ENCODE measurements at places on chromosomes 2 and 18.

GRCh38 chr2:178530625-178531142 is 50.4 kb downstream of the PLEKHA3 start:
- DNase-seq, result no peak

GRCh38 chr18:59988098-59988706 is 88.4 kb downstream of the PMAIP1 start:
- DNase-seq, result peak; percentile 49

GRCh38 chr2:205139822-205140463 is 542.4 kb upstream of the NRP2 start:
- no peak for DNase-seq

- peak; percentile 76 for DNase-seq
These were observed 68.6 kb downstream of the TGOLN2 start for GRCh38 chr2:85259101-85259590.

DNA sequence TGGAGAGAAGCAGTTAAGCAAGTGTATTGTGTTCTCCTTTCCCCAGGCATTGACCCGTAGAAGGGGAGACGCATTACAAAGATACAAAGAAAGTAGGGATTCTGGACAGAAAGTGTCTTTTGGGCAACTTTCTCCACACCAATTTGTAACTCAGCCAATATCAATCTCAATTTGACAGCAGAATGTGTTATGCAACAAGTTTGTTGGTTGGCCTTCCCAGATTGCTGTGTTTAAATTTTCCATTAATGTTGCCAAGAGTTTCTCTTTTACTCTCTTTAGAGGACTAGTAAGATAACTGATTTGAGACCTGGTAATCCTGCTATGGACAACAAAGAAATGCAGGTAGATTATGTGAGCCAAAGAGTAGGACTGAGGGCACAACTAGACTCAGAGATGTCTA is 279.6 kb downstream of the ZNF804A start:
- no peak for DNase-seq

GRCh38 chr2:1219901-1220573 is 193.2 kb upstream of the TPO start:
- DNase-seq, result peak; percentile 49

GRCh38 chr18:79798999-79799370 is 1.2 kb downstream of the KCNG2 start:
- no peak for DNase-seq

DNA sequence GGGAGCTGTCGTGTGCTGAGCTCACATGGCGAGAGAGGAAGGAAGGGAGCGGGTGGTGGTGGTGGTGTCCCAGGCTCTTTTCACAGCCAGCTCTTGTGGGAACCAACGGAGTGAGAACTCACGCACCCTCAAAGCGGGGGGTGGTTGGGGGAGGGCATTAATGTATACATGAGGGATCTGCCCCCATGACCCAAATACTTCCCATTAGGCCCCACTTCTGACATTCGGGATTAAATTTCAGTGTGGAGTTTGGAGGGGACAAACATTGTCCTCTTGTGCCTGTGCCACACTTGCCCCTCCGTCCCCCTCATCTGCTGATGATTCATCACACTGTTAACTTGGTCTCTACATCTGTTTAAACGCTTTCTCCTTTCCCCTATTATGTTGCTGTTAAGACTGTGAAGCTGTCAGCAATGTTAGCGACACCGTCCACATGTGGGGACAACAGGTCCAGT is 22.5 kb downstream of the INPP4A start:
- DNase-seq, result no peak

GRCh38 chr2:95234286-95234785 is 27.0 kb downstream of the ZNF892 start:
- no peak for DNase-seq

DNA sequence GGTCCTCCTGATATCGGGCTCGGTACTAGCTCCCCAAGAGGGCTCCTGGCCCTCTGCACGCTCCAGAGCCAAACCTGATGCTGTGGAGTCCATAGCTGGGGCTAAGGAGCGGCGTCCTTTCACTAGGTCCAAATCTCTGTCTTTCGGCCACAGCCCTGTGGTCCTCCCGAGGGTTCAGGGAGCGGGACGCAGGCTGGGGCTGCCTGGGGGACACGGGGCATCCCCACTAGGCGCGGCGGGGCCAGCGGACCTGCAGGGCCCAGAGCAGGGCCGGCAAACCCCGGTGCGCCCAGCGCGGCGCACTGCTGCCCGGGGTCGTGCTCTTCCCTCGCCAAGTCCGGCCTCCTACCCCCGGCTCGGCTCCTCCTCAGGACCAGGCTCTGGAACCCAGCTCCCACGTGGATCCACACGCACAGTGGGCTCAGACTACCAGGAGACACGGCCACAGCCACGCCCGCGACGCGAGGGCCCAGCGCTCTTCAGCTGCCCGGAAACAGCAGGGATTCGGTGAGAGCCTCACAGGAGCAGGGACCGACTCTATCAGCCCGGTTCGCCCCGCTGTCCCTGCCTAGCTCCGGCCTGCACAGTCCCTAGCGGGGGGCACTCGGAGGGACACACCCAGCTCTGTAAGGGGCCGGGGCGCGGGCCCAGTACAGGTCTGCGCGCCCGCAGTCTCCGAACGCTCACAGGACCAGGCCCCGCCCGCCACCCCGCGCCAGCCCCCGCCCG is 593 bp downstream of the ZNF514 start:
- DNase-seq, result peak; percentile 72

DNA sequence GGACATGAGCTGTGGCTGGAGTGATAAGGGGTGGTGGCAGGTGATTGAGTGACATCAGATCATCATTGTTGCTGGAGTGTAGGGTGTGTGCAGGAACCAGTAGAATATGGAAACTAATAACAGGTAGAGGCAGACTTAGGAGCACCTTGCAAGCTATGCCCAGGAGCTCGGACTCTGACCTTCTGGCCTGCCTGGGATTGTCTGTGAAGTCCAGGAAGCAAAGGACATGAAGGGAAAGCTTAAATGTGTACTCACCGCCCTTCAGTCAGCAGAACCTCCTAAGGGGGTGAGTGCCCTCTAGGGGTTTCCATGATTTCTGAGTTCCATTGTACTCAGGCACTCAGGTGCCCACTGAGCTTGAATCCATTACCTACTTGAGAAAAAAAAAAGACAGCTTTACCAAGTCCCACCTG is 104.2 kb downstream of the CRIM1 start:
- no peak for DNase-seq

GRCh38 chr2:8472545-8473323 is 209.1 kb upstream of the ID2 start:
- DNase-seq, result no peak

DNA sequence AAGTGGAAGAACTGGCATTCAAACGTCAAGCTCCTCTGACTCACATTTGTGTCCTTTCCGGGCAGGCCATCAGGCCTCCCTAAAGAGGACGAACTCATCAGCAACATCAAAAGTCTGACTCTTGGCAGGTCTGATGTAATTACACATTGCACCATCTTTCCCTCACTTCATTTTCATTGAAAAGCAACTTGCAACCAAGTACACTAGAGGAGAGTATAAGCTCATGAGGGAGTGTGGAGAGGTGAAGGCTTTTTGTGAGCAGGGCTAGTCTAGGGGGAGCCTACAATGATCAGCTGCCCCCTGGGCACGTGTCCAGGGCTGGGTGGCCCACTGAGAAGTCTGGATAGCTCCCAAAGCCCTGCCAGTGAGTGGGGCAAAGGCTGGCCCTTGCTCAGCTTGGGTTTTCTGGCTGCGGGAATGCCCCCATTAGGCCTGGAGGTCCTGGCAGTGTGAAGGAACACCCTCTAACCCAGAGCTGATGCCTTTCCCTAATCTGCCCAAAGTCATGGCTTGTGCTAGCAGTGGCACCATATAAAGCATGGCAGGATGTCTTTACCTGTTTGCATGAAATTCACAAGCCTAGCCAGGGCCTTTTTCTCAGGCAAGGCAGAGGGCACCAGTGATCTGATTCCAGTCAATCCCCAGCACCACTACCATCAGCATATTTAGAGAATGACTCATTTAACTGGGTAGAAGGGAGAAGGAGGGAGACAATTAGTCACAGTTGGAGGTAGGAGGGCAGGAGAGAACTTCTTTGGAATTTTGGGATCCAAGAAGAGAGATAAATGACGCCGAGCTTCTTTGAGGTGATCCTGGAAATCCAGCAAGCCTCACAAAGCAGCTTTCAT is 8.5 kb upstream of the DAW1 start:
- peak; percentile 70 for DNase-seq

- DNase-seq, result no peak
These were observed 27.8 kb upstream of the CREB1 start for GRCh38 chr2:207501802-207502576.

DNA sequence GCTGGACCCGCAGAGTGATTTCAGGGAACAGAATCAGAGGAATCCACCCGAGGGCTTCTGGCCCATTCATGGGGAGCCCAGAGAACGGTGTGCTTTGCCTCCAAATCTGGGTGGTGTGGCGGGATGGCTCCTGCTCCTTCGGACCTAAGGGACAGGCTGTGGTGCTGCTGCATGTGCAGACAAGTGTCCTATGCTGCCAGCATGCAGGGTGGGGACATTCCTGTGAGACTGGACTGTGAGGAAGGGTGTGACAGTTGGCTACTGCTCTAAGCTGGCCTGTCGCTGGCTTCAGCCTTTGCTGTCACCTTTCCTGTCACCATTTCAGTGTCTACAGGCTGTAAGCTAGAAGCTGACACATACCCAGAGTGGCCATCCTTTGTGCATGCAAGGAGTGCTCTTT is 2.9 kb upstream of the SLC4A3 start:
- DNase-seq, result no peak

DNA sequence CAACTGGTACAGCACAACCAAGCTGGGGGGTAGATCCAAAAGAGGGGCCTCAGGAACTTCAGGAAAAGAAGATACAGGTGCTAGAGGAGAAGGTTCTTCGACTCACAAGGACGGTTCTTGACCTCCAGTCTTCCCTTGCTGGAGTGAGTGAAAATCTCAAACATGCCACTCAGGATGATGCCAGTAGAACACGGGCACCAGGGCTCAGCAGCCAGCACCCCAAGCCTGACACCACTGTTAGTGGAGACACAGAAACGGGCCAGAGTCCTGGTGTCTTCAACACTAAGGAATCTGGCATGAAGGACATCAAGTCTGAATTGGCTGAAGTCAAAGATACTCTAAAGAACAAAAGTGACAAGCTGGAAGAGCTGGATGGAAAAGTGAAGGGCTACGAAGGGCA is 43.8 kb downstream of the EMILIN2 start:
- no peak for DNase-seq

- DNase-seq, result no peak
These were observed 21.6 kb upstream of the GPR17 start for GRCh38 chr2:127624320-127624755.

GRCh38 chr2:170739507-170740046 is 24.4 kb downstream of the SP5 start:
- no peak for DNase-seq

- DNase-seq, result no peak
These were observed 11.2 kb upstream of the STK17B start for GRCh38 chr2:196182439-196183171.

- DNase-seq, result no peak
These were observed 115.4 kb downstream of the MCFD2 start for GRCh38 chr2:46800218-46800617.

DNA sequence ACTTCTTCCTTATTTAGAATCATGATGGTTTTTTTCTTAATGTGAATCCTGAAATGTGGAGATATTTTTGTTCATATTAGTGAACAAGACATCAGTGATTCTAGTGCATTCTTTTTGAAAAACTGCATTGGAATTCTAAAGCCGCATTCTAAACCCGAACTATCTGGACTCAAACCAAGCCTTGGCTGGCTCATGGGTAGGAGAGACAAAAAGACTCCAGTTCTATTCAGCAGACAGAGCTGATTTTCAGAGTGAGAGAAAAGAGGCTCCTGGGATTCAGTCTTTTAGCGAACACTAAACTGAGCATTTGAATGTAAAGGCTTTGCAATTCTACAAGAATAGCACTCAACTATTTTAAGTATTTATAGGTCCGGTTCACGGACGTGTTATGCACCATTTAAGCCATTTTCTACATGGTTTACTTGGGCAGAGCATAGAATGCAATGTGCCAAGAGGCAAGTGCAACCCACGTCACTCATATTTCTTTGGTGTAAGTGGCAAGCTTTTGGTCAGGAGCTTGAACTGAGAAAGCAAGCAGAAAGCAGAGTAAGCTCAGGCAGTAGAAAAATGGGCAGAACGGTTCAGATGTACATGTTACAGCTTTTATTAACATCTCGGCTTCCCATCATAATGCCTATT is 227.3 kb upstream of the RAB12 start:
- DNase-seq, result no peak

GRCh38 chr2:17208511-17208910 is 309.7 kb downstream of the RAD51AP2 start:
- DNase-seq, result no peak

GRCh38 chr2:25312958-25313710 is 28.6 kb downstream of the DNMT3A start:
- no peak for DNase-seq

GRCh38 chr2:211161236-211161635 is 604.8 kb downstream of the CPS1 start:
- DNase-seq, result no peak

- no peak for DNase-seq
These were observed 1.3 kb downstream of the IFIH1 start for GRCh38 chr2:162317058-162317742.

DNA sequence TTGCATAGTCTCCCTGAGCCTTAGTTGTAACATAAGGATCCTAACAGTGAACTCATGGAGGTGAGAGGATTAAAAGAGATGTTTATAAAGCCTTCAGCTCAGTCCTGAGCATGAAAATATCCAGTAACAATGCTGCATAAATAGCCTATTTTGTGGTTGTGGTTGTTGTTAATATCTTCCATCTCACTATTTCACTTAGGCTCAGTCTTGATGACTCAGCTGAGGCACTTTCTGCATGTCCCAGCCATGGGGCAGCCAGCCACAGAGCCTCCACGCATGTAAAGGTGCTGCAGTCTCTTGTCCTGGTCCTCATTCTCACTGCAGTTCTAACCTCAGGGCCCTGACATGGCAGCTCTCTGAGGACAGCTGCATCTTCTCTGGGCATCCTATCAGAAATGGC is 218.8 kb upstream of the PKDCC start:
- no peak for DNase-seq

- no peak for DNase-seq
These were observed 7.2 kb downstream of the SLC66A2 start for GRCh38 chr18:79944126-79944731.

- DNase-seq, result no peak
These were observed 124.4 kb downstream of the DIS3L2 start for GRCh38 chr2:232085826-232086425.

- DNase-seq, result no peak
These were observed 4.7 kb downstream of the CREB1 start for GRCh38 chr2:207534417-207534816.

- no peak for DNase-seq
These were observed 96.7 kb downstream of the TMEM163 start for GRCh38 chr2:134621939-134622705.

DNA sequence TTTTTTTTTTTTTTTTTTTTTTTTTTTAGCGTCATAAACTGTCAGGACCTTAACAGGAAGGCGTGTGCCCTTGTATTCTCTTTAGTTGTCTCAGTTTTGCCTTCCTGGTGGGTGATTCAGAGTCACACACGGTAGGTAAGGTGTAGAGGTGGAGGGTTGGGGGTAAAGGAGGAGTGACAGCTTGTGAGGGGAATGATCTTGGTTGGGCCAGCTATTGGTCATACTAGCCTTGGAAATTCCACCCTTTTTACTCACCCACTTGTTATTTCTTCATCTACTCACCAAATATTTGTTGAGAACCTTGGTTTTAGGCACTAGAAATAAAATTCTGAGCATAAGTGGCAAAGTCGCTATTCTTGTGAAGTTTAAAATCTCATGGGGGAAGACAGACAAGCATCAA is 22.2 kb downstream of the SMIM21 start:
- DNase-seq, result peak; percentile 54

GRCh38 chr18:48563027-48563426 is 24.2 kb downstream of the CTIF start:
- DNase-seq, result peak; percentile 46

GRCh38 chr2:152200565-152201465 is 25.3 kb upstream of the STAM2 start:
- DNase-seq, result peak; percentile 94

- DNase-seq, result no peak
These were observed 1.4 kb upstream of the CASP8 start for GRCh38 chr2:201258666-201259615.

All from AG20443 (cell line).